Tibial nerve (tissue), 4 donors: ENCODE measurements at places on chromosomes 16 and 17. TPM values are rescaled to one million over a fixed set of nuclear protein-coding genes. Genes with fewer than 3 reads are reported as not detected.
A peak's percentile ranks its signal among the peaks of the same experiment; 100 is the strongest.

GRCh38 chr17:290121-290521 is 62.5 kb downstream of the RPH3AL start:
- DNase-seq, result no peak
- no peaks in the 10 kb centered on the region for H3K4me1 ChIP-seq
- no peaks in the 10 kb centered on the region for H3K27me3 ChIP-seq
- H3K27ac ChIP-seq, result no peak overlapping the region
- no peak overlapping the region for H3K4me3 ChIP-seq

GRCh38 chr16:80027007-80027965 is 426.7 kb upstream of the MAF start:
- no peaks in the 10 kb centered on the region for H3K4me1 ChIP-seq
- no peak for DNase-seq
- H3K36me3 ChIP-seq, result no peaks in the 10 kb centered on the region
- no peak overlapping the region for H3K27ac ChIP-seq
- no peaks in the 10 kb centered on the region for H3K27me3 ChIP-seq
- no peak overlapping the region for H3K4me3 ChIP-seq

- no peaks in the 10 kb centered on the region for H3K4me1 ChIP-seq
- H3K4me3 ChIP-seq, result no peak overlapping the region
- H3K36me3 ChIP-seq, result peaks cover 26% of the 10 kb centered on the region
- no peak for DNase-seq
- H3K27me3 ChIP-seq, result no peaks in the 10 kb centered on the region
Observed at GRCh38 chr16:69794486-69794885, 32.4 kb downstream of the WWP2 start.

- peak overlapping the region; percentile 86 for H3K27ac ChIP-seq
- H3K27me3 ChIP-seq, result no peaks in the 10 kb centered on the region
- no peak for DNase-seq
Observed at GRCh38 chr17:77318491-77319210, 177.9 kb downstream of the SEC14L1 start.

DNA sequence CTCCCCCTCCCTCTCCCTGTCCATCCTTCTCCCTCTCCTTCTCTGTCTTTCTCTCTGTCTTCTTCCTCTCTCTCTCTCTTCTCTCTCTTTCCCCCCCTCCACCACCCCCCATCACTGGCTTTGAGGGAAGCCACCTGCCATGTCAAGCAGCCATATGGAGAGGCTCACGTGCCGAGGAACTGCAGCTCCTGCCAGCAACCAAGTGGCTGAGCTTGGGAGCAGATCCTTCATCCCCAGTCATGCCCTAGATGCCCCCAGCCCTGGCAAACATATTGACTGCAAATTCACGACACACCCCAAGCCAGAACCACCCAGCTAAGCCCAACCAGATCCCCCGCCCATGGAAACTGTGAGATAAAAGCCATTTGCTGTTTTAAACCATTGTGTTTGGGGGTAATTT is 40.9 kb upstream of the RBFOX3 start:
- H3K4me3 ChIP-seq, result no peak overlapping the region
- no peaks in the 10 kb centered on the region for H3K4me1 ChIP-seq
- peaks cover 14% of the 10 kb centered on the region for H3K27me3 ChIP-seq
- H3K27ac ChIP-seq, result no peak overlapping the region

DNA sequence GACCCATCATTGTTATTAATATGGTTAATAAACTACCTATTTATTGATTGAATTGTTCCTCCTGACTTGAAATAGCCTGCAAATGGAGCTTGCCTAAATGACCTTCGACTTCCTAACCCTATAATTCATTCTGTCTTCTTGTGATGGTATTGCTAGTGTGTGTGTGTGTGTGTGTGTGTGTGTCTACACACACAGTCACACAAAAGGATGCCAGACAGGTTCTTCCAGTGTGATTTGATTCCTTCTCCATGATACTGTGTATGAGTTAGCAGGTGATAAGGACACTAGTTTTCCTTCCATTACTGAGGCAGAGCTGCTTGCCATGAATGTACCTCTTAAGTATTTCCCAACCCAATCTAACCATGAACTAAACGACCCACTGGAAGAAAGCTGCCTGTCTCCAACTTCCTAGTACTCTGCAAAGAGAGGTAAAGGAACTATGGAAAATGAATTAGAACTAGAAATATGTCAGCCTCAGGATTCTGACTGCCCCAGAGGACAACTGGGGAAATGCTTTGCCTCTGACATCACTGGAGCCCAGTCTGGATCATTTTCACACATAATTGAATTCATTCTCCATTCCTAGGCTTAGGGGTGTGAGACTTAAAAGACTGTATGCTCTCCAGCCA is 3.5 kb upstream of the CDC6 start:
- H3K36me3 ChIP-seq, result peaks cover 35% of the 10 kb centered on the region
- H3K4me1 ChIP-seq, result peaks cover 39% of the 10 kb centered on the region
- peak overlapping the region; percentile 64 for H3K27ac ChIP-seq
- no peak for DNase-seq
- no peak overlapping the region for H3K4me3 ChIP-seq
- no peaks in the 10 kb centered on the region for H3K27me3 ChIP-seq

GRCh38 chr16:879461-879861 is 78.9 kb upstream of the GNG13 start:
- no peak overlapping the region for H3K27ac ChIP-seq
- H3K36me3 ChIP-seq, result peaks cover 79% of the 10 kb centered on the region
- H3K4me3 ChIP-seq, result no peak overlapping the region
- H3K27me3 ChIP-seq, result no peaks in the 10 kb centered on the region

GRCh38 chr17:75784473-75785015 is at the start of gene UNK:
Gene UNK, plus strand, starts transcription at chr17:75784806. Its CDS starts 75 bp downstream, at chr17:75784881.
- peaks cover 29% of the 10 kb centered on the region for H3K4me1 ChIP-seq
- H3K27ac ChIP-seq, result peak within 1 kb of the TSS; percentile 95
- no peaks in the 10 kb centered on the region for H3K27me3 ChIP-seq
- peak; percentile 96 for DNase-seq
- H3K4me3 ChIP-seq, result peak within 1 kb of the TSS; percentile 57

DNA sequence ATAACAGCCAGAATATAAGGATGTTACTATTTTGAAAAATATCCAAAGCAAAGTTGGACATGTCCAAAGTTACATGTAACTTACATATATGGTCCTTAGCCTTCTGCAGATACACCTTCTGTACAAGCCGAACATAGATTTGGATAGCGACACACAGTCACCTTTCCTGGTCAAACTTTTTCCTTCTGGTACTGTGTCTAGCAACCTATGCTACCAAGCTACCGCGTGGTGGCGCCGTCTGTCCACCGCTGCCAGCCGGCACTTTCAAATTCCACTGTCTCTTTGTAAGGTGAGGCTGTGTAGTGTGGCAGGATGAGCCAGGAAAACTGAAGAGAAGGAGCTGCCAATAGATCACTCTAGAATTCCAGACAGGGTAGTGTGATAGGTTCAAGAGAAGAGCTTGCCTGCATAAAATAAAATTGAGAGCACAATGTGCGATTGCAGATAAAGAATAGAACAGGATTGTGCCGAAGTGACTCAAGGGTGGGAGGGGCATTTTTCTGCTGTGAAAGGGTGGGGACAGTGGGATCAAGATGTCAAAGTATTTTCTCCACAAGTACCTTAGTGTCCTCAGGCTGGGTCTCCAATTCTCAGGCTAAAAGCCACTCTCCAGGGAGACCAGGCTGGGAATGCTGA is 366.9 kb downstream of the SLC39A11 start:
- DNase-seq, result no peak
- no peak overlapping the region for H3K27ac ChIP-seq
- H3K27me3 ChIP-seq, result no peaks in the 10 kb centered on the region
- no peak overlapping the region for H3K4me3 ChIP-seq

- no peaks in the 10 kb centered on the region for H3K27me3 ChIP-seq
- no peak for DNase-seq
- H3K4me3 ChIP-seq, result no peak overlapping the region
- no peak overlapping the region for H3K27ac ChIP-seq
- H3K36me3 ChIP-seq, result no peaks in the 10 kb centered on the region
- no peaks in the 10 kb centered on the region for H3K4me1 ChIP-seq
Observed at GRCh38 chr17:15117239-15117638, 147.9 kb downstream of the PMP22 start.

DNA sequence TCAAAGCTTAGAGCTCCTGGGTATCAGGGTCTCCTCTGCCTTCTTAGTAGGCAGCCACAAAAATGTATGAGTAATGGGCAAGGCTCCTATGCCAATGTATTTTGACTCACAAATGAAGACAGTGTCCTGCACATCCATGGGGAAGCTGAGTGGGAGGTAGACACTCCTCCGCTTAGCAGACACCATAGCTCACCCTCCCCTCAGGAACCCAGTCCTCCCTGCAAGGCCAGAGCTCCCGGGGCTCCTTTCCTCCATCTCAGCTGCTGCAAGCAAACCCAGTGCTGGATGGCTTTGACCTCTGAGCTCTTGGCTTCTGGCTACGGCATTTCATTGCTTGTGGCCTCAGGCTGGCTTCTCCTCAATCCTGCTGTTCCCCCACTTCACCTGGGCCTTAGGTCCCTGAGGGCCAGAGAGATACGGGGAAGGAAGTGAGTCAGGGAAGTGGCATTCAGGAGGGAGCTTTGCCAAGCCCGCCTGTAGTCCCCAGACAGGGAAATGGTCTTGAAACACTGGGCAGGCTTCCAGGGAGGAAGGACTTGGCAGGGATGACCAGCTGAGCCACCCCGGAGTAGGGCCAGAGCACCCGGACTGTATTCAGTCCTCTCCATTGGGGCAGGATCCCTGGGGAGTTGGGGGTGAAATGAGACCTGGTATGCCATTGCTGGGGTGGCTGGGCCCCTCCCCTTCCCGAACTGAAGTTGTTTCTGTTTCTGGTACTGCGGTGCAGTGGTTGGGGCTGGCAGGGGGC is 4.5 kb downstream of the ABCC3 start:
- peak overlapping the region; percentile 43 for H3K27ac ChIP-seq
- no peak overlapping the region for H3K4me3 ChIP-seq
- peak; percentile 91 for DNase-seq
- no peaks in the 10 kb centered on the region for H3K36me3 ChIP-seq

- peak overlapping the region; percentile 92 for H3K27ac ChIP-seq
- peak overlapping the region; percentile 56 for H3K4me3 ChIP-seq
- peaks cover 39% of the 10 kb centered on the region for H3K4me1 ChIP-seq
- H3K27me3 ChIP-seq, result no peaks in the 10 kb centered on the region
- no peaks in the 10 kb centered on the region for H3K36me3 ChIP-seq
Observed at GRCh38 chr17:41666237-41666641, 22.4 kb upstream of the EIF1 start.

- no peaks in the 10 kb centered on the region for H3K27me3 ChIP-seq
- H3K27ac ChIP-seq, result no peak overlapping the region
- no peaks in the 10 kb centered on the region for H3K4me1 ChIP-seq
Observed at GRCh38 chr16:58821886-58822285, 87.8 kb upstream of the GOT2 start.

- no peaks in the 10 kb centered on the region for H3K27me3 ChIP-seq
- DNase-seq, result no peak
- no peaks in the 10 kb centered on the region for H3K4me1 ChIP-seq
- H3K36me3 ChIP-seq, result peaks cover 24% of the 10 kb centered on the region
- no peak overlapping the region for H3K27ac ChIP-seq
Observed at GRCh38 chr17:81608605-81609004, 28.3 kb downstream of the NPLOC4 start.

GRCh38 chr16:57128771-57129389 is 36.5 kb downstream of the CPNE2 start:
- no peak overlapping the region for H3K27ac ChIP-seq
- H3K27me3 ChIP-seq, result no peaks in the 10 kb centered on the region

- DNase-seq, result no peak
- peaks cover 43% of the 10 kb centered on the region for H3K36me3 ChIP-seq
- no peaks in the 10 kb centered on the region for H3K4me1 ChIP-seq
- H3K27ac ChIP-seq, result no peak overlapping the region
- H3K27me3 ChIP-seq, result no peaks in the 10 kb centered on the region
Observed at GRCh38 chr17:4236456-4236855, 27.3 kb downstream of the ANKFY1 start.

DNA sequence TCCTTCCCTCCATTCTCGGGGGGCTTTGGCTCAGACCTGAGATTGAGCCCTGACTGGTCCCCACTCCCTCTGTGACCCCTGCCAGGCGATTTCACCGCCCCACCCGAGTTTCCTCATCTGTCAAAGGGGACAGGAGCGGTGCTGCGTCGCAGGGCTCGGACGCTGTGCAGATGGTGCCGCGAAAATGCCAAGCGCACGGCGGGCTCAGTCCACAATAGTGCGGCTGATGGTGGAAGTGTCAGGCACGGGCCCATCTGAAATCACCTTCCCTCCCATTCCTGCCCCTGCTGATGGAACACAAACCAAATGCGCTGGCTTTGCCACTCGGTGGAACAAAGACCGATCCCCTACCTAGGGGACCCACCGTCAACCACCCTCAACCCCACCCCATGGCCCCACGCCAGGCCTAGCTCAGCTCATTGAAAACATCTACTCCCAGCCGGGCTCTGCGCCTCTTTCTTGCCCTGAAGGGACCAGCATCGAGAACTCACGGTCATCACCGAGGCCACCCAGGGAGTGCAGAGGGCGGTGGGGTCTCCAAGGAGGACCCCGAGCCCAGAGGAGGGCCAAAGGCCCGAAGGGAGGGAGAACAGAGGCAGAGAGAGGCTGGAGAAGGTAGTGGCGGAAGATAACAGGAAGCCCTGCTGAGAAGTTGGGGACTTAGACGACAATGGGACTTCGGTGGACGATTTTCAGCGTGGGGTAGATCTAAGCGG is 1.4 kb downstream of the CARHSP1 start:
- H3K27me3 ChIP-seq, result no peaks in the 10 kb centered on the region
- peak overlapping the region; percentile 94 for H3K4me3 ChIP-seq
- DNase-seq, result peak; percentile 56
- H3K27ac ChIP-seq, result peak overlapping the region; percentile 96

DNA sequence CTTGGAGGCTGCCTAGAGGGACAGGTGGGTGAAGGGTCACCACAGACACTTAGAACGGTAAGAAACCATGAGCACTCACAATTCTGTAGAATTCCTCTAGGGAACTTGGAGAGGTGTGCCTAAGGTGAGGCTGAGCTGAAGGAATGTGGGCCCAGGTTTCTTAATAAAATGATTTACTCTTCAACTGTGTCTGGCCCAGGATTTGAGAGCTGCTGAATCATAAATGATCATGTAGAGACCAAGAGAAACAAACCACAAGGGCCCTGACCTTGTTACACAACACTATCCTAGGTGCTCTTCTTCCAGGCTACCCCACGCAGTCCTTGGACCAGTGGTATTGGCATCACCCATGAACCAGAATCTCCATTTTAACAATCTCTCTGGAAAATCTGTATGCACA is 27.7 kb downstream of the ZNF18 start:
- H3K4me3 ChIP-seq, result no peak overlapping the region
- no peaks in the 10 kb centered on the region for H3K4me1 ChIP-seq
- H3K27ac ChIP-seq, result no peak overlapping the region
- no peaks in the 10 kb centered on the region for H3K27me3 ChIP-seq

DNA sequence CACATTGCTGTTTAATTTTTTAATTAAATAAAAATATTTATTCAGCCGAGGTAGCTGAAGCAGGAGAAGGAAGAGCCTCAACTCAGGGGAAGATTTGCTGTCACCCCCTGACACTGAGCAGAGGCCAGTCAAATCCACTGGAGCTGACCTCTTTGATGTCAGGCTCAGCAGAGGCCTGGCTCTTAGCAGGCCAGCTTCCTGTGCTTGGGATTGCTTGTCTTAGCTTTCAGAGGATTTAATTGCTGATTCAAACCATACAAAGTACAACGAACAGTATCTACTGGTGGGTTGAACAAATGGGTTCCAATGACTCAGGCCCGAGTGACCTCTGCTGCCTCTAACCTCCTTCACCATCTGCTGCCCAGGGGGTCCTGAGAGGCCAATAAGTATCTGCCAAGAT is 417.0 kb upstream of the HSBP1 start:
- no peak overlapping the region for H3K27ac ChIP-seq
- H3K4me1 ChIP-seq, result no peaks in the 10 kb centered on the region
- no peaks in the 10 kb centered on the region for H3K27me3 ChIP-seq
- H3K36me3 ChIP-seq, result no peaks in the 10 kb centered on the region
- H3K4me3 ChIP-seq, result no peak overlapping the region
- DNase-seq, result no peak

Gene P2RX1
- total RNA-seq, result 8.6 TPM

Gene ANKRD40CL
- total RNA-seq, result not detected

Gene HLF
- total RNA-seq, result 33.2 TPM

Gene CD79B
- 10.9 TPM for total RNA-seq
